Neuronal stem cell (in vitro differentiated cells): ENCODE measurements at places on chromosomes 4 and X.
A peak's percentile ranks its signal among the peaks of the same experiment; 100 is the strongest.

DNA sequence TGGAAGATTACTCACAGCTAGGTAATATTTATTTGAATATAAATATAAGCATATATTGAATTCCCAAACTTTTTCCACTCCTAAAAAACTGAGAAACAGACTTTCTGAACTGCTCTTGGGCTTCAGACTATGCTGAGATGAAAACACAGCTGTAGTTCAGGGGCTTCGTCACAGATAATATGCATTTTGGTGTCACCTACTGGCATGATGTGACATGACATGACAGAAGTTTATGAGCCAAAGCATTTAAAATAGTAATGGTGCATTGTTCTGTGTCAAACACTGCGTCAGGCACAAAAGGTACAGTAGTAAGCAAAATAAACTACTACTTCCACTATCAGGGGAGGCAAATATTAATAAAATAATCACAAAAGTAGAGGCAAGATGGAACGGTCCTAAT lies 171.3 kb downstream of the BTC start:
- H3K36me3 ChIP-seq = no peaks in the 10 kb centered on the region
- no peaks in the 10 kb centered on the region for H3K4me1 ChIP-seq
- no peaks in the 10 kb centered on the region for H3K27me3 ChIP-seq
- H3K27ac ChIP-seq = no peak overlapping the region
- no peak overlapping the region for H3K4me3 ChIP-seq
- DNase-seq = peak; percentile 8

DNA sequence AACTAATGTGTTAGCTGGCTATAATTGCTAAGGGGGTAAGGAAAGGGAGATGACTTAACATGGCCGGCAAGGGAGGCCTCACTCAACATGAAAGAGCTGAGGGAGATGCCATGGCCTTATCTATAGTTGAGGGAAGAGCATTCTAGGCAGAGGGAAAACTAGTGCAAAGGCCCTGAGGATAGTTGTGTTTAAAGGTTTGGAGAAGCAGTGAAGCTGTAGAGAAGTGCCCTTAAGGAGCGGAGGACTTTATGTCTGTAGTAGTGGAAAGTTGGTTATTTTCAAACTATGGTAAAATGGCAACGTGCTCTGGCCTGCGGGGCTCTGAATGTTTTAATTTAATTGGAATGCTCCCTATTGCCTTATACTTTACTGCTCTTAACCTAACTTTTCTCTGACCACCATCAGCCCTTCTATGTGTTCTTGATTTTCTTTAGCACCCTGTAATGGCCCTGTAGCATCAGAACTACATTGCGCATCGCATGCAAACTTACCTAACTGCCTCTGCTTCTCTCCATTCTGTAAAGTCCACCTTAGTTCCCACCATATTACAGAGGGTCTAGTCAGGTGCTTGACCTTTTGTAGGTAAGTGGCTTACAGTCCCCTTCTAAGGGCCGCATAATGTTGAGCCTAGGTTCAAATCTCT lies 35.8 kb downstream of the ERVMER34-1 start:
- peaks cover 16% of the 10 kb centered on the region for H3K36me3 ChIP-seq
- H3K27ac ChIP-seq = no peak overlapping the region
- peaks cover 8% of the 10 kb centered on the region for H3K4me1 ChIP-seq
- H3K27me3 ChIP-seq = peaks cover 7% of the 10 kb centered on the region
- DNase-seq = no peak

DNA sequence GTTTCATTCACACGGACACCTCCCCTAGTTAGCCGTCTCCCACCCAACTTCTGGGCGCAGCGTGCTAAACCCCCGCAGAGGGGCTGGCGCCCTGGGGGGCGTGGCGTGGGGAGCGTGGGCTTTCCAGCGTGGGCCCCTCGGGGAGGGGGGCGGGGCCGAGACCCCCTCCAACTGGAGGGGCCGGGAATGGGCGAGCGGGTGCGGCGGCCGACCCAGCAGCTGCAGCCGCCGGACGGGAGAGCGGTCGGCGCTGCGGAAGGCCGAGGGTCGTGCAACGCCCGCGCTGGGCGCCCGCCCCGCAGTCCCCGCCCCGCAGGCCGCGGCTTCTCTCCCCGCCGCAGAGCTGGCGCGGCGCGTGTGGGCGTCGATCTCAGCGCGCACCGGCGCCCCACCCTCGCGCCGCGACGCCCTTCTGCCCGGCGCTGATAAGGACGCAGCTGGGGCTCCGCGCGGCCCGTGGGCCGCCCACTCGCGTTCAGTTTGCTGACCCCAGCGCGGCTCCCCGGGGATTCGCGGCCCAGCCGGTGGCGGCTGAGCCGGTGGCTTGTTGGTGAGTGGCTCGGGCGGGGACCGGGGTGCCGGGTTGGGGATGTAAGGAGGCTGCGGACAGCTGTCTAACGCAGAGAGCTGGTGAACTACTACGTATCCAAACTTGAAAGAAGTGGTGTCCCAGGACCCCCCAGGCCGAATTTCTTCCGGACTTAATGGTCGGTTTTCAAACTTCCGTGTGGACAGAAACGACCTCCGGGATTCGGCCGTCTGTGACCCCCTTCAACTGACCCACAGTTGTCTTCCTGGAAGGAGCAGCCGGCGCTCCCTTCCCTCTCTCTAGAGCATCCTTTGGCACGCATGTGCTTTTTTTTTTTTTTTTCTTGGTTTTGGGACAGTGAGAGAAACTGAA lies 1.5 kb downstream of the FHDC1 start:
- H3K36me3 ChIP-seq = no peaks in the 10 kb centered on the region
- DNase-seq = peak; percentile 31
- no peak overlapping the region for H3K27ac ChIP-seq
- H3K4me3 ChIP-seq = peak overlapping the region; percentile 56

DNA sequence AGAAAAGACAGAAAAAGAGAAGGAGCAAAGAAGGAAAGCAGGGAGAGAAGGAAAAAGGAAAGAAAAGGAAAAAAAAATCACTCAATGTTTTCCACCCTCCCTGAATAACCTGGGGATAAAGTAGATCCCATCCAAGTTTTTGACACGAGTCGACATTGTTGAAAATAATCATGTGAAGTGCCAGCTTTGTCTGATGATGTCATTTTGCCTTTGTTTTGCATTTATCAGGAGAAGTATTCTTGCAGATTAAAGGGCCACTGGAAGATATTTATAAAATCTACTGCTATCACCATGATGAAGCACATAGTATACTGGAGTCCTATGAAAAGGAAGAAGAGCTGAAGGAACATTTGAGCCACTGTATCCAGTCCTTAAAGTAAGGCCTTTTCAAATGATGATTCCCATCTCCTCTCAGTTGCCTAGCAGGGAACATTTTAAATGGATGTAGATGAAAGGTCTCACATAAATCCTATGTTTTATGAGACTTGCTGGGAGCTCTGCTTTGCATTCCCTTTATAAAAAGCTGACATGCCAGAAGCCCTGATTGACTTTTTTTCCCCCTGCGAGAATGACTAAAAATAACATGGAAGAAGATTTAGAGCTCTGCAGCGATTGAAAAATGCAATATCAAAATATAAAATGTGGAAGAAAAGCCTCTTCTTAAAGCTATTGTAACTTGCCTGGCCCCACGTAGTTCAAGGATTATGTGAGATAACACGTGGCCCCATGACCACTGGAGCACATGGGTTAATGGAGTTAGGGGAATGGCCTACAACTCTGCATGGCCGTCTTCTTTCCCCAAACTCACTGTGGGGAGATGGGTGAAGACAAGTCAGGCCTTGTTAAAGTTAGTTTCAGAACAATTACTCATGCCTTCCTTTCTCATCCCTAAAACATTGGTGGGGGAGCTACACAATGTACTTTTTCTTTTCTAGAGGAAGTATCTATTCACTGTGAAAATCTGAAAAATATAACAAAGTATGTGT lies 77.5 kb downstream of the INTS12 start:
- no peaks in the 10 kb centered on the region for H3K36me3 ChIP-seq
- H3K27me3 ChIP-seq = no peaks in the 10 kb centered on the region
- no peak overlapping the region for H3K4me3 ChIP-seq
- no peak overlapping the region for H3K27ac ChIP-seq
- no peak for DNase-seq

- no peaks in the 10 kb centered on the region for H3K27me3 ChIP-seq
- no peak overlapping the region for H3K4me3 ChIP-seq
- H3K36me3 ChIP-seq = no peaks in the 10 kb centered on the region
- peaks cover 2% of the 10 kb centered on the region for H3K4me1 ChIP-seq
- H3K27ac ChIP-seq = no peak overlapping the region
- no peak for DNase-seq
Measured at GRCh38 chr4:175787948-175788347, 24.1 kb downstream of the GPM6A start.
